ENCODE measurements at places on chromosomes 11 and 22.

- DNase-seq: no peak
Observed at GRCh38 chr11:3123761-3124733, 41.1 kb downstream of the OSBPL5 start.

- DNase-seq: peak; percentile 78
Observed at GRCh38 chr11:45771566-45772448, 33.1 kb upstream of the SLC35C1 start.

DNA sequence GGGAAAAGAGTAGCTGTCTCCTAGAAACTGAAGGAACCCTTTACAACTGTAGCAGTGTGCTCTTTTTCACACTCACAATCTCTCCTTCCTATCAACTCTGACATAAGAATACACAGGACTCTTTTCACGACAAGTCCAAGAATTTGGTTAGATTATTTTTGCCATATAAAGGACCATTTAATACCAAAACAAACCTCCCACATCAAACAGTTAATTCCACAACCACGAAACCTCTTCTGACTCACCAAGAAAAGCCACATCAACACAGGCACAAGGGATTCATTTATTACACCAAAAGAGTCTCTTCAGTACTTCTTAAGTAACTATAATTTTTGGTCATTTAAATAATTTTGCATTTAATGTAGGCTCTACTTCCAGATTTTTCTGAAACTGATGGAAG is 222.6 kb upstream of the PITPNB start:
- no peak for DNase-seq

DNA sequence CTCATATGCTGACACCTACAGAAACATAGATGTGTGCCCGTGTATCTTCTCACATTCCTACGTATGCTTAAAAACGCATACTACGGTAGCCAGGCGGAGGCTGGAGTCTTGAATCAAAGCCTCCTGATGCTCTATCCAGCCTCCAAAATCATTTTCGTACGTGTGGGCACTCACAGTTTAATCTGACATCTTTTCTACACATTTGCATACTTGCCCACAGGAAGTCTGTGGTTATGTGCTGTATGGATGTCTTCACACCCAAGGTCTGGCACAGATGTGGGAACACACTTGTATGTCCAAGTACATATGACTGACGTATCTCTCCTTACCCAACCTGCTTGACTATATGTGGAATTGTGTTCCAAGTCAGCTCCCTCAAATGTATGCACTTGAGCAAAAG is 561.8 kb upstream of the CADM1 start:
- DNase-seq: no peak

DNA sequence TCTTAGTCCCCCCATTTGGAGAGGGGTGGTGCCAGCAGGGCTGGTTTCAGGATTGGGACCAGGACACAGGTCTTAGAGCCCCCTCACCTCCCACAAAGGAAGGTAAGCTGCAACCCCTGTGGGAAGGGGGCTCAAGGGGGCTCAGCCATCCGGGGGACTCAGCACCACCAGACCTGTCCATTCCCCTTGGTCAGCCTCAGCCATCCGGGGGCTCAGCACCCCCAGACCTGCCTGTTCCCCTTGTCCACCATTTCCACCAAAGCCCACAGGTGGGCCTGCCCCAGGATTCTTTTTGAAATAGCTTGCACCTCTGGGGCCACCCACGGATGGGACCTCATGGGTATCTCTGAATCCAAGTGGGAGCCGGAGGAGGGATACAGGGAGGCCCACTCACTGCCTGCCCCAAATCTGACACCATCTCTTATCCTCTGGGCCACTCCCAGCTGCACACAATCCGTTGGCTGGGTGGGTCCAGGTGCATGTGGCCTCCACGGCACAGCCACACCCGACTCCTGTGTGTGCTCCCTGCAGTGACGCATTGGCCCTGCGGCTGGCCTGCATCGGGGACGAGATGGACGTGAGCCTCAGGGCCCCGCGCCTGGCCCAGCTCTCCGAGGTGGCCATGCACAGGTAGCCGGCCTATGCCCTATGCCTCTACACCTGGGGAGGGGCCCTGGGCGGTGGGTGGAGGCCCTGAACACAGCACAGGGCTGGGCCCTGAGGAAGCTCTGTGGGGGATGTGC is 15.9 kb downstream of the MCAT start:
- no peak for DNase-seq

DNA sequence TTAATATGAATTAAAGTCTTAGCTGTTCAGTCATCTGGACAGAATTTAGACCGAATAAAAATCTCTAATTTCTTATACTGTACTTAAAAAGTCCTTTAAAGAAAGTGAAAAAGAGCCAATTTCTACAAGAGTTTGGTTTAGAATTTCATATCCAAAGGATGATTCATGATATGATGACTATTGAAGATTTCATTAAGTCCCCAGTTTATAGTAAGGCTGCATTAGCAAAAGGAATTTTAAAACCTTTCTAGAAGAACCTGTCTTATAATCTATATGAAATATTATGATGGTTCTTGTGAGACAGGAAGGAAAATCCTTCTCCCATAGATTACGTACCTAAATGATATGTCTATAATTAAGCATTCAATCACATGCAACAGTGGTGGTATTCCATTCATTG is 34.8 kb downstream of the TSG101 start:
- no peak for DNase-seq

DNA sequence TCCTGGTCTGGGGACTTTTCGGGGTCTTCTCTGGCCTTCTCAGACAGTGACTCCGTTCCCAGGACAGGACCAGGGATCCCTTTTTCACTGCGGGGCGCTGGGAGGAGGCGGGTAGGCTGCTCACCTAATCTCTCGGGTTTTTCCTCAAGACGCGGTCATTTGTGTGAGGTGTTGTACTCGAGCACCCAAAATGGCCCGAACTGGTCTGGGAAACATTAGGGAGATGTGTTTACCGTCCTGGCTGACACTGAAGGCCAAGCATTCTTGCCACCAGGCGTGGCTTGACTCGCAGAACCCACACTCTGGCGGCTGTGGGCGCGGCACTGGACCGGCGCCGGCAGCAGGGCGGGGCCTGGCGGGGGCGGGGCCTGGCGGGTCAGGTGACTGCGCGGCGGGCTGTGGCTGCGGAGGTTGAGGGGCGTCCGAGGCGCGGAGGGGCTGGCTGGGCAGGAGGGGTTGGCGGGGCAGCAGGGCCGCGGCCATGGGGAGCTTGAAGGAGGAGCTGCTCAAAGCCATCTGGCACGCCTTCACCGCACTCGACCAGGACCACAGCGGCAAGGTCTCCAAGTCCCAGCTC is at the start of gene SWAP70:
Gene SWAP70, plus strand, starts transcription at position 379 of the 577 bp plus-strand sequence. Its CDS starts 103 bp downstream, at position 482.
- DNase-seq: peak; percentile 64

DNA sequence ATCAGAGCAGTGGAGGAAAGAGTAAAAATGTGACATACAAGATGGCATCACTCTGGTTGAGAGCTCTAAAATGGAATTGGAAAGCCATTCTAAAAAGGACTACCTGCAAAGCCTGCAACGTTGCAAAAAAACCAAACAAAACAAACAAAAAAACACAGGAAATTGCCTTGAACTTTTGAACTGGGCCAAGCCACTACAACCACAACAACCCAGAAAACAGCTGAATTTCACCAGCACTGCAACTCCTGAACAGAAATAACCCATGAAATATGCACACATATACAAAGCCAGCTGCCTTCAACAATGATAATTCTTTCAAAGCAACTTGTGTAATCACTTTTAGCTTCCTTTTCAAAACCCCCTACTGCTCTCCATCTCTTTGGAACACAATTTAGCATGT is 326.6 kb upstream of the LRRC4C start:
- DNase-seq: no peak

GRCh38 chr11:555780-556661 is 4.5 kb downstream of the LMNTD2 start:
- DNase-seq: no peak

DNA sequence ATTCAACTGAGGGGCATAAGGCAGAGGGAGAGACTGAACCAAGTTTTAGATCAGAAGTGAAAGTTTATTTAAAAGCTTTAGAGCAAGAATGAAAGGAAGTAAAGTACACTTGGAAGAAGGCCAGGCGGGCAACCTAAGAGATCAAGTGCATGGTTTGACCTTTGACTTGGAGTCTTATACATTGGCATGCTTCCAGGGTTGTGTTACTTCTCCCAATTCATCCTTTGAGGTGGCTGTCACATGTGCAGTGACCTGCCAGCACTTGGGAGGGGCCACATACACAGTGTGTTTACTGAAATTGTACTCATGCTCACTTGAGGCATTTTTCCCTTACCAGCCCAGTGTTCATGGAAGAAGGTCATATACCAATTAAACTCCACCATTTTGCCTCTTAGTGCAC is 30.4 kb downstream of the CYP2R1 start:
- no peak for DNase-seq

DNA sequence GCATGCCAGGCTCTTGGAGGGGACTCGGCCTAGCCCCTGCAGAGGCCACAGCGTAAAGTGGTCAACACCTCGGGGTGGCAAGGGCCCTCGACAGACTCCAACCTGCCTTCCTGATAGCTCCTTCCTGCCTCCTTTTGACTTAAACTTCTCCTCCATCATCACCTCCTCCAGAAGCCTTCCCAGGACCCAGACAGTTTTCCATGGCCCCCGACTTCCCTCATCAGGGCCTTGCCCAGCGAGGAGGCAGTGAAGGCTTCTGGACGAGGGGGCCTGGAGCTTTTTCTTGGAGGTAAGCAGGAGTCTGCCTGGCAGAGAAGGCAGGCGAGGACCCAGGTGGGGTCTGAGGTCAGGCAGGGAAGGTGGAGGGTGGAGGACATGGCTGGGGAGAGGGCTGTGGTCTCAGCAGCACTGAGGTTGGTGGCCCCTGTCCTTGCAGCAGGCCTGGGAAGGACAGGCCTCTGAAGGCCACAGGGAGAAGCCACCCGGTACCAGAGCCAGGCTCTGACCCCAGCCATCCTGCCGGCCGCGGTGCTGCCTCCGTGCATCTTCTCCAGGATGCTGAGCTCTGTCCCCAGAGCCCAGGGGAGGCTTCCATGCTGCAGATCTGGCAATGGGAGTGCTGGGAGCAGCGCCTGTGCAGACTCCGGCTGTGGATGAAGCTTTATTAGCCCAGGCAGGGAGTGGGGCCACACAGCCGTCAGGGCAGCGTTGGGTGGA is 81.4 kb downstream of the WNT7B start:
- no peak for DNase-seq

- no peak for DNase-seq
Observed at GRCh38 chr11:110160016-110160415, 66.8 kb downstream of the ZC3H12C start.

GRCh38 chr11:125842321-125842948 is 9.3 kb downstream of the PATE4 start:
- DNase-seq: peak; percentile 4

- DNase-seq: no peak
Observed at GRCh38 chr22:42470366-42471082, 38.3 kb upstream of the NFAM1 start.

- no peak for DNase-seq
Observed at GRCh38 chr22:30196141-30196879, 50.2 kb downstream of the LIF start.

DNA sequence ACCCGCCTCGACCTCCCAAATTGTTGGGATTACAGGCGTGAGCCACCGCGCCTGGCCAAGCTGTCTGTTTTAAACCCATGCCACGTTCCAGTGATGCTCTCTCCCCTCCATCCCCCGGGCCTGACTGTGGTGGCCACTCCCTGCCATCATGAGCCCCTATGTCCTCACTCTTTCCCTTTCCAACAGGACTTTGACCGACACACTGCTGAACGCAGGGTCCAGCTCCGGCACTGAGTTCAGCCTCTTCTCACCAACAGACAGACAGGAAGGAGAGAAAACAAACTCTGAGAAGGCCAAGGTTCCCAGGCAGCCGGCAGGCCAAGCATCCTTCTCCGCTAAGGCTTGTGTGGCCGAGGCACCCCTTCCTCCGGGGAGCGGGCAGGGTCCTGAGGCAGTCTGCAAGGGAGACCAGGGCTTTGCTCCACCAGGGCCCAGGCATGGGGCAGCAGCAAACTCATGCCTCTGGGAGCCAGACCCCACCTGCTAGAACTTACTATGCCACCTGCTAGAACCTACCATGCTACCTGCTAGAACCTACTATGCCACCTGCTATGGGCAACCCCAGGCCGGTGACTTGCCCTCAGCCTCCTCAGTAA is 152.7 kb downstream of the CRYBB2 start:
- DNase-seq: no peak

DNA sequence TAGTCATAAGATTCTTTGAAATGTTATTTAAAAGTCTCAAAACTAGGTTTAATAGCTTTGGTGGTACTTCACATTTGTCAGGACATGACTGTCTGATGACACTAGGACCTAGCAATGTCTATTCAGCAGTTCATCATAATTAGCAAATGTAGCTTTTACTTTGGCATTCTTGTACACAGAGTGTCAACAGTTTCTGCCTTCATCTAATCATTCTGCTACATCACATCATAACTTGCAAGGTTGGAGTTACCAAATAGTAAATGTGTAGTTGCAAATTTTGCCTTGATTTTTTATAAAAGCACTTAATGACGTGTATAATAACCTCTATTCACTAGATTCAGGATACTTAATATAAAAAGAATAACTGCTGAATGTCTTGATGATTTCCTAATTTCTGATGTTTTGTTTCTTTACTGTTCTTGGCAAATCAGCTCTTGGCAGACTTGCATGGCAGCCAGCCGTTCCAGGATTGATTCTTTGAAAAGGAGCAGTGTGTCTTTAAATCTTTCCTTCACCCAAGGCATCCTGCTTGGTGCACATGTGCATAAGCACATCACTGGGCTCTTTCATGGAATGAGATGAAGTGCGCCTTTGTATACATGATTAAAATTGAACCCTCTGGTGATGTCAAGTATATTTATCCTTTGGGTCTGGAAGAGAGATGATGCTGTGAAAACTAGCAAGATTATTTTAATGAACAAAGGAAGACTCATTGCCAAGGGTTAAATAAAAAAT is 12.2 kb downstream of the FBXO7 start:
- DNase-seq: no peak

GRCh38 chr11:94602430-94603372 is 35.5 kb downstream of the PIWIL4 start:
- peak; percentile 92 for DNase-seq

GRCh38 chr11:111081021-111081511 is 164.5 kb upstream of the POU2AF2 start:
- DNase-seq: no peak

GRCh38 chr22:30731658-30732057 is 37.0 kb downstream of the OSBP2 start:
- no peak for DNase-seq

DNA sequence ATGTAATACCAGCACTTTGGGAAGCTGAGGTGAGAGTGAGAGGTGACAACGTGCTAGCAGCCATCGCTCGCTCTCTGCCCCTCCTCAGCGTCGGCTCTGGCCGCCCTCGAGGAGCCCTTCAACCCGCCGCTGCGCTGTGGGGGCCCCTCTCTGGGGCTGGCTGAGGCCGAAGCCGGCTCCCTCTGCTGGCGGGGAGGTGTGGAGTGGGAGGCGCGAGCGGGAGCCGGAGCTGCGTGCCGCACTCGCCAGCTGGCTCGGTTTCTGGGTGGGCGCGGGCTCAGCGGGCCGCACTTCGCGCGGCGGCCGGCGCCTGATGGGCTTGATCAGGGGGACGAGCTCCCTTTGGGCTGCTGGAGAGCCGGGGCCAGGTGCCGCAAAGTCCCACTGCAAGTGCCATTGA is 98.9 kb upstream of the UBASH3B start:
- no peak for DNase-seq

- DNase-seq: peak; percentile 55
Observed at GRCh38 chr11:9250139-9250582, 15.0 kb downstream of the DENND5A start.

- DNase-seq: peak; percentile 86
Observed at GRCh38 chr11:250740-251299, 14.0 kb downstream of the PSMD13 start.

GRCh38 chr22:43390872-43391271 is 20.9 kb upstream of the MPPED1 start:
- no peak for DNase-seq

Data from Kasumi-1 (cell line).